ENCODE measurements at places on chromosomes 1 and 21. TPM values are rescaled to one million over a fixed set of nuclear protein-coding genes. Genes with fewer than 3 reads are reported as not detected.

Gene FCRL3
- 0.05 TPM for total RNA-seq

Gene RGS4
- not detected for total RNA-seq

Gene CNIH3
- 1.1 TPM for total RNA-seq

- DNase-seq: no peak
These were observed 48.3 kb downstream of the IGSF21 start for GRCh38 chr1:18155881-18156385.

DNA sequence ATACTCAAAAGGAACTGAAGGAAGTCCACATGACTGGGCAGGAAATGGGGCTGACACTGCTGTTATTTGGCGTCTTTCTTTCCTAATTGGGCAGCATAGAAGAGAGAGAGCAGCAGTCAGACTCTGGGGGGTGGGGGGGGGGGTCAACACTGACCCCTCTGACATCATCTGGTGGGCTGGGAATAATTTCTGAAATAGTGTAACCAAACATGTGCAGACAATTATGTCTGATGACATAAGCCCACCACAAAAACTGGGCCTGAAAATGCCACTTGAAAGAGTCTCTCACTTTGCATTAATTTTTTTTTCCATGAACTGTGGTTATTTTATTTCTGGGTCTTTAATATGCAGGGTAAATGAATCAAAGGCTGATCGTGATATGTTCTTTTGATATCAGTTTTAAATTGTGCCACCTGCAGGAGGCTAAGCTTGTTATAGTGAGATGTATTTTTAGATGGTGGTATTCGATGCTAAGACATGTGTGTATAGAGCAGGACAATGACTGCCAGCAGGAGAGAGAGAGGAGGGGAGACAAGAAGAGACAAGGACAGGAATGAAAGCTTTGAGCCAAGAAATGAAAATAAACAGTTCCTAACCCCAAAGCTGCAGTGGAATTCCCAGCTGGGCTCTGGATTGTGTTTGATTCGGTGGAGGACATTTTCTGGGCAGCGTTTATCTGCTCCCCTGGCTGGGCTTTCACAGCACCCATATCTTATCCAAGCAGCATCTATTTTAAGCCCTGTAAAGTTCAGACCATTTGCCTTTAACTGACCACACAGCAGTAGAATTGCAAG lies 264.7 kb downstream of the PBX1 start:
- DNase-seq: no peak

DNA sequence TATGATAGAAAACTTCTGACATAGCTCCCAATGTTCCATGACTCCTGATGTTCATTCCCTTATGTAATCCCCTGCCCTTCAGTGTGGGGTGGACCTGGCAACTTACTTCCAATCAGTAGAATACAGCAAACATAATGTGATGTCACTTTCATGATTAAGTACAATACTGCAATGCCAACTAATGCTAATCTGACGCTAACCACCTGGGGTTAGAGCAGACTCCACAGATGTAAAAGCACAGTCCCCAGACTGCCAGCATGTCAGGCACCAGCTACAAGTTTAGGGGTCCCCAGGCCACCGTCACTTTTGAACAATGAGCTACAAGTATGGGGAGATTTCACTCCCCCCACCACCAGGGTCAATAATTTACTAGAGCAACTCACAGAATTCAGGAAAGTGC lies 32.3 kb upstream of the FBXO28 start:
- no peak for DNase-seq

Data from activated CD4-positive, alpha-beta T cell treated with anti-CD3 and anti-CD28 coated beads, Interleukin-2, amount 10 ng/mL, durations not matched to agents 24 days and 14 days (primary cell).